ENCODE measurements at places on chromosomes 7 and 10.

GRCh38 chr10:101214446-101215396 is 14.5 kb downstream of the LBX1 start:
- no peak for DNase-seq

- DNase-seq, result no peak
Observed at GRCh38 chr7:30062587-30062986, 34.4 kb downstream of the PLEKHA8 start.

DNA sequence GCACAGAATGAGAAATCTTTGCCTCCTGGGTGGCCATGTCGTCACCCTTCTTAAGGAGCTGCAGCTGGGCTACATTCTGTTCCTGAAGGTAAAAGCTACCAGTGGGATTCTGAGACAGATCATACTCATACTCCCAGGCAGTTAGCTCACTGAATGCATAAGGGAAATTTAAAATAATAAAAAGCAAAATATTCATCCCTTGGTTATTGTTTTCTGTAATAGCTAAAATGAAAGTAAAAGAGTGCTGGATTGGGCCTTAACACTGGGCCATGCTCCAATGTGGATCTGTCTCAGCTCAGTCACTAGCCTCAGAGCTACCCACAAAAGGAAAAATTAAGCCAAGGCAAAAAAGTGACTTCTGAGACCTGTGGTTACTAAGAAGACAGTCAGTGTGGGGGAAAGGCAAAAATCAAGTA is 8.9 kb upstream of the DYNC2I1 start:
- no peak for DNase-seq

- DNase-seq, result no peak
Observed at GRCh38 chr10:69991151-69991550, 61.5 kb upstream of the MACROH2A2 start.

- no peak for DNase-seq
Observed at GRCh38 chr10:103546401-103546800, 52.9 kb downstream of the NEURL1 start.

- DNase-seq, result no peak
Observed at GRCh38 chr10:3723766-3724165, 61.2 kb downstream of the KLF6 start.

- DNase-seq, result no peak
Observed at GRCh38 chr7:112407261-112407660, 43.0 kb upstream of the IFRD1 start.

DNA sequence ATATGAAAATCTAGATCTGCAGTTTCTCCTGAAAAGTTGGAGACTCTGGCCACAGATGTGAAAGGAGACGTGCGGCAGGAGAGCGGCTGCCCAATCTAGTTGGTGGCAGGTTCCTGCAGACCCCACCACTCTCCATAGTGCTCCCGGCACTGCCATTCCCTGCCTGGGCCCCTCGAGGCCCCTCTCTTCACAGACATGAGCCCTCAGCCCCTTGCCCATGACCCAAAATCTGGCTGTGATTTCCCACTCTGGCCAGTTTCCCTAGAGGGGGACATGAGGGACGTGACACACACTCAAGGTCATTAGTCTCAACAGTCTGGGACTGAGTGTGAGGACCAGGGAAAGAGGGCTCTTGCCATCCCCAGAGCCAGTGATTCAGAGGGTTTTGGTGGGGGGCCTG is 138.7 kb downstream of the PTPN20 start:
- DNase-seq, result peak; percentile 80

DNA sequence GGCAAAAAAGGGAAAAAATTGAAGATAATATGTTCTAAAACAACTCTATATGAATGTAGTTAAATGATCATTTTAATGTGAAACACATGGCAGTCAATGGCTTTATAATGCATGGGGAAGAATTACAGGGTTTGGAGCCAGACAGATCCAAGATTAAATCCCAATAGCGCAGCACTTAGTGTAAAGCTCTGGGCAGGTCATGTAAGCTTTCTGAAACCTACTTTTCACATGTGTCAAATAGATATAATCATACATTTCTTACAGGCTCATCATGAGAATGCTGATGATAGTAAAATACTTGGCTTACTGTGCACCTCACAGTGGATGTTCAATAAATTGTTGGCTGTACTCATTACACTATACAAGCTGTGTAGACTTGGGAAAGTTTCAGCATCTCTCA is 48.0 kb upstream of the ZNF365 start:
- DNase-seq, result no peak

DNA sequence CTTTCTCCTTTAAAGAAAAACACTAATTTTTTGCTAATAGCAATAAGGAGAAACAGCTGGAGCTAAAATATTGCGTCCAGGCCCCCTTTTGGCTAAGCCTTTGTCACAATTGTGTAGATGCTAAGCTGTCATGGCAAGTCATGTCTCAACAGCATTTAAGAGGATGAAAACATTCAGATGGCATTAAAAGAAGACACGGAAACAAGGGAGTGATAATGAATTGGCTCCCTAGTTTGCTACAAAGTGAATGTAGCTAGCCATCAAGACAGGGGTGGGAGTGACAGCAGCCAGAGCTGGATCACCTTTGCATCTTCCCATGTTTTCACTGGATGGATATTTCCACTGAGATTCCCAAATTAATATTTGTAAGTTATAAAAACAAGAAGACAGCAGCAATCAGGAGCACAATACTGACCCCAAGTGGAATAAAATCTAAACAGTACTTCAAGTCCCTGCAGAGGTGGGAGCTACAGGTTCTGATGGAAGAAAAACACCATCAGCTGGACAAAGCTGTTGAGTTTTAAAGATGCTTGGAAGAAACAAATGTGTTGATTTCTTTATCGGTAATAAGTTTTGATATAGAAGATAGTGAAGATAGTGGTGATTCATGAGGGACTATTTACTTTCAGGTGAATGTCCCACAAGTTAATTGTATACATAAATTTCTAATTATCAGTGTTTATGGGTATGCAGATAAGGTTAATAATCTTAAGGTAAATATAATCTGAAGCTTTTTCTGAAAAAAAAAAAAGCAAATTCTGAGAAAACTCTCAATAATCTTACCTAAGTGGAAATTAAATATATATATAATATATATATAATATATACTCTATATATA is 129.4 kb downstream of the SLC16A9 start:
- no peak for DNase-seq

DNA sequence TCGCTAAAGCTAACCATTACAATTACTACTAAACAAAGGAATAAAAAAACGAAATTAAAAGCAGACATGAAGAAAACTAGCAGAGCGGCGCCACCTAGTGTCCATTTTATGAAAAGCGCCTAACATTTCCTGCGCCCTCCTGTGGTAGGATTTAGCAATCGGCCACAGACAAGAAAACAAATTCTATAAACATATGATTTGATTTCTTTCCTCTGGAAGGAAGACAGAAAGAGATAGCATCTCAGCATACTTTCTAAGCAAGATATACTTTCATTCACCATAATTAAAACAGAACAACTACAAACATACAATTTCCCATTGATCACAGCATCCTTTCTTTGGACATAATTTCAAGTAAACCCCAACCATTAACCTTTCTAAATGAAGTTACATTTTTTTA is 337.7 kb upstream of the NPVF start:
- no peak for DNase-seq

GRCh38 chr7:71221049-71221448 is 89.1 kb downstream of the GALNT17 start:
- DNase-seq, result no peak

DNA sequence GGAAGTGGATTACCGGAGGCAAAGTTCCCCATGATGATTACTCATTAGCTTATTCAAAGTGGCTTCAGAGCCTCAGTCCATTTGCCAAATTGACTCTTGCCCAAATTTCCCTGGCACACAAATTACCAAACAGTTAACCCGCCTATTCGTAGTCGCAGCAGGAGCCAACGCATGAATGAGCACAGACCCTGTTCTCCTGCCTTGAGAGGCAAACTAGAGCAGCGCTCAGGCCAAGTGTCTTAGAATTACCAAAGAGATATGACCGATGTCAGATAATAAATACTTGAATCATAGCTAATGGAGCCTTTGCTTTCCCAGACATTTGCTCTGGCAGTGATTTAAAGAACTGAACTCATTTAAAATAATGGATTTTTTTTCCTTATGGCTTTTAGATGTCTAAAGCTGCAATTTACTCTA is 64.9 kb downstream of the CTTNBP2 start:
- no peak for DNase-seq

GRCh38 chr10:118953598-118954393 is 75.7 kb upstream of the NANOS1 start:
- peak; percentile 60 for DNase-seq

GRCh38 chr7:30263090-30263710 is 21.2 kb upstream of the ZNRF2 start:
- DNase-seq, result no peak

DNA sequence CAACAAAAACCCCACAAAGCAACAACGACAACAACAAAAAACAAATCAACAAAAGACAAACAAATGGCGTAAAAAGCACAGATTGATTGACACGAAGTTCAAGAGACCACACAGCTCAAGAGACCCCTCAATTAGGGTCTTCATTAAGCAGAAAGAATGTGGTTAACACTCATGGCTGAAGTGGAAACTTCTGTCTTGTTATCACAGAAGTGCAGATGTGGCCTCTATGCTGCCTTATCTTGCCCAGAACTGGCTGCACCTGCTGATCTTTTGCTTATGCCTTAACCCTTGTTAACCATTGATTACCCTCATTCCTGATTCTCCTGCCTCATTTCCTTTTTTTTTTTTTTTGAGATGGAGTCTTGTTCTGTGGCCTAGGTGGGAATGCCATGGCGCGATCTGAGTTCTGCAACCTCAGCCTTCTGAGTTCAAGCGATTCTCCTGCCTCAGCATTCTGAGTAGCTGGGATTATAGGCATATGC is 3.5 kb upstream of the DAGLB start:
- DNase-seq, result no peak

- no peak for DNase-seq
Observed at GRCh38 chr7:14303536-14303935, 314.1 kb upstream of the ETV1 start.

GRCh38 chr10:95517536-95518454 is 43.4 kb downstream of the SORBS1 start:
- no peak for DNase-seq
